ENCODE measurements at places on chromosomes 2 and 18. TPM values are rescaled to one million over a fixed set of nuclear protein-coding genes. Genes with fewer than 3 reads are reported as not detected.
A peak's percentile ranks its signal among the peaks of the same experiment; 100 is the strongest.

OBSL1 gene
- polyA plus RNA-seq = 20.7 TPM

CTNNA2 gene
- not detected for polyA plus RNA-seq

MCFD2 gene
- 74.8 TPM for polyA plus RNA-seq

DNA sequence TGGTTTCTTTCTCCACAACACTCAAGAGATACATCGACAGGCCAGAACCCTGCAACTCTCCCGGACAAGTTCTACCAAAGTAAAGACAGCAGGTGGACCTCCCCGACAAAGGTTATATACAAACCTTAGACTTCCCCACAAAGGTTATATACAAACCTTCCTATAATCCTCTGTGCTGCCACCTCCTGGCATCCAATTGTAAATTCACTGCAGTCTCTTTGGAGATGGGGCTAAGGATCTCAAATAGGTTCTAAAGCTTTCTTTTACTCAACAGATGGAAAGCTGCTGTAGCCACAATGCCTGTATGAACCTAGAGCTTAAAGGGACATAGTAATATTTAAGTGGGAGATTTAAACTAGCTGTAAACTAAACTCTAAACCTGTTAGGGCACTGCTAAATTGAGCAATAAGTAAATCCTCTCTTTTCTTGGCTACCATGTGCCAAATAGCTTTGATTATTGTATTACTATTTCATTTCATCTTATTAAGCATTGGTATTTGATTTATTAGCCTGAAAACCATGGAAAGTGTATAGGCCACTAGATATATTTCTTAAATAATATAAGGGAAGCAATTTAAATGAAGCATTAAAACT lies 9.8 kb upstream of the MREG start:
- peak; percentile 62 for DNase-seq
- H3K36me3 ChIP-seq = no peaks in the 10 kb centered on the region
- no peak overlapping the region for H3K4me3 ChIP-seq
- peaks cover 2% of the 10 kb centered on the region for H3K4me1 ChIP-seq
- no peaks in the 10 kb centered on the region for H3K27me3 ChIP-seq

DNA sequence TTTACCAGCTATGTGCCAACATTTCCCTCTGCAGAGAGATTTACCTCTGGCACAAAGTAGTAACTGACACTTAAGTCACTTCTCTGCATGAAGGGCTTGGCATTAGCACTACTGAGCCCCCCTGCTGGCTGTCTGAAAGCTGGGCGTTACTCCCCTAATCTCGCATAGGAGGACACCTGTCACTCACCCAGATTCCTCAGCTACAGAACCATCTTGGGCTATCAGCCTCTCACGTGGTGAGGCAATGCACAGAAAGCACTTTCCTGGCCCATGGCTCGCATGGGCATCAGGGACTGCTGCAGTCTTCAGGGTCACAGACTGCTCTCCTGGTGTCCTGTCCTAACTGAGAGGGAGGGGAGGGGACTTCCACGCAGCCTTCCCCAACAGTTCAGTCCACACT lies 12.0 kb downstream of the SERPINE2 start:
- no peaks in the 10 kb centered on the region for H3K27me3 ChIP-seq
- no peak overlapping the region for H3K27ac ChIP-seq
- H3K4me1 ChIP-seq = no peaks in the 10 kb centered on the region
- no peak overlapping the region for H3K4me3 ChIP-seq
- DNase-seq = no peak

- H3K27me3 ChIP-seq = no peaks in the 10 kb centered on the region
- no peak for DNase-seq
- no peaks in the 10 kb centered on the region for H3K36me3 ChIP-seq
- H3K4me3 ChIP-seq = no peak overlapping the region
- no peaks in the 10 kb centered on the region for H3K4me1 ChIP-seq
Measured at GRCh38 chr2:17101091-17101490, 417.1 kb downstream of the RAD51AP2 start.

DNA sequence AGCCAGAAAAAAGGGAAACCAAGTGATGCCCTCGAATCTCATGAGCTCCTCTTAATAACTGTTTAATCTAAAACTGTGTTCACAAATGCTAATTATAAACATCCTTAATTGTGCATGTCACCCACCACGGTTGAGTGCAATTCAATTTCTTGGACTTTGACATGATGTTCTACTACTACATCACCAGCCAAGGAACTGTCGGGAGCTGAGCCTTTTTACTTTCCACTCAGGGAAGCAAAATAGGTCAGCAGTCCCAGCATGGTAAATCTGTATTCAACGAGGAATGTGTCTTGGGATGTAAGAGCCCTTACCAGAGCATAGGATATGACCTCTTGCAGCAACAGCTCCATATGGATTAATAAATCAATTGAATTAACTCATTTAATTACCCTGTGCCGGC lies 20.8 kb upstream of the REG3G start:
- H3K4me1 ChIP-seq = no peaks in the 10 kb centered on the region
- DNase-seq = no peak
- H3K36me3 ChIP-seq = no peaks in the 10 kb centered on the region
- H3K27me3 ChIP-seq = no peaks in the 10 kb centered on the region
- H3K4me3 ChIP-seq = no peak overlapping the region
- no peak overlapping the region for H3K27ac ChIP-seq

Data from endothelial cell of umbilical vein (primary cell).